ENCODE measurements at places on chromosomes 2 and 18. TPM values are rescaled to one million over a fixed set of nuclear protein-coding genes. Genes with fewer than 3 reads are reported as not detected.

GRCh38 chr2:203578759-203579643, 43.9 kb upstream of the RAPH1 start:
- no peaks in the 10 kb centered on the region for H3K36me3 ChIP-seq
- no peaks in the 10 kb centered on the region for H3K4me1 ChIP-seq
- no peak overlapping the region for H3K4me3 ChIP-seq
- H3K27me3 ChIP-seq: no peaks in the 10 kb centered on the region
- no peak for DNase-seq

GRCh38 chr2:105100046-105100840, 62.4 kb downstream of the MRPS9 start:
- H3K4me1 ChIP-seq: no peaks in the 10 kb centered on the region
- DNase-seq: no peak
- no peaks in the 10 kb centered on the region for H3K36me3 ChIP-seq
- no peak overlapping the region for H3K4me3 ChIP-seq
- H3K27me3 ChIP-seq: no peaks in the 10 kb centered on the region
- H3K27ac ChIP-seq: no peak overlapping the region

DNA sequence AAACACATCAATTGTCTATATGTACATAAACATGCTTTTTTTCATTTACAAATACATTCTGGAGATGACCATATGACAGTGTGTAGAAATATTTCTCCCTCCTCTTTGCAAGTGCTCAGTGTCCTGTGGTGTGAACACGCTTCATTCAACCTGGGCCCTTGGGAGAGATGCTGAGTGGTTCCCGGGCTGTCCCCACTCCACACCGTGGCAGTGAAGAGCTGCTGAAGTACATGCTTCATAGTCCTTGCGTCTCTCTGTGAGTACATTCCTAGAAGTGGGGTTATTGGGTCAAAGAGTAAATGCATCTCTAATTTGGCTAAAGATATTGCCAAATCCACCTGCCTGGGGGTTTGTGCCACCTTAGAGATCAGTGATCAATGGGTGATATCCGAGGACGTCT, 6.5 kb upstream of the GPR35 start:
- H3K4me1 ChIP-seq: peaks cover 5% of the 10 kb centered on the region
- H3K36me3 ChIP-seq: no peaks in the 10 kb centered on the region
- no peak for DNase-seq
- H3K27ac ChIP-seq: no peak overlapping the region
- H3K27me3 ChIP-seq: no peaks in the 10 kb centered on the region

DNA sequence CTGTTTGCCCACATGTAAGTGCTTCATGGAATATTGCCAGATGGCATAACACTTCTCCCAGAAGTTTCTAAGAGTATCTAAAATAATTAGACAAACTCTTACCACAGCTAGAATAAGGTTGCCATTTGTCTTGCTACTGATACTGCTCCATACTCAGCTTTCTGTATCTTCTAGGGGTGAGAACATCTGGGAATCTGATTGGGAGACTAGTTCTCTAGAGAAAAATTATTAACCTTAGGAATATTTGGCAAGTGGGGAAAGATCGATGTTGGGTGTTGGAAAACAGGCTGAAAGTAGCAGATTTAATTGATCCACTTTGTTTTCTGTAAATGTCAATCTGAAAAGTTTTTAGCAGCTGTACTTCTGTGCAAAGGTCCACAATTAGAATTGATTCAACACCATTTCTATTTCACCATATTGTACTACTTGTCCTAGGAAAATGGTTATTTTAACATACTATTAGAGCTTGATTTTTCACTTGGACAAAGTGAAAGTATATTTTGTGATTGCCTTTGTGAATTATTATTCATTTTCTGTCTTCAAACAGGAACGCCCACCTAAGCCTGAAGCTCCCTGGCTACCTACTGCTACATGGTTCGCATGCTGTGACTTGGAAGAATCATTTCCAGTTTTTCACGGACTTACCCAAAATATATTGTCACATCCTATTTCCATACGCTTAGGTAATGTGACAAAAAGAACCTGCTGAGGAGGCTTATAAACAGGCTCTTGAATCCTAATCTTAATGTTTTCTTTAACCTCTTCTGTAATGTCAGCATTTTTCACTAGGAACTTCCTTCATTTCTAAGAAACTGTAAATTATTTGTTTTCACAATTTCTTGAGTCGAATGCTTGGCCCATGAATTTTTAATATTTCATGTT, 147.7 kb downstream of the TRABD2A start:
- H3K27me3 ChIP-seq: no peaks in the 10 kb centered on the region
- no peak overlapping the region for H3K4me3 ChIP-seq
- DNase-seq: no peak
- no peaks in the 10 kb centered on the region for H3K4me1 ChIP-seq

- no peak overlapping the region for H3K27ac ChIP-seq
- H3K27me3 ChIP-seq: no peaks in the 10 kb centered on the region
- no peaks in the 10 kb centered on the region for H3K4me1 ChIP-seq
- H3K4me3 ChIP-seq: no peak overlapping the region
- no peak for DNase-seq
Observed at GRCh38 chr2:190959911-190960788, 53.8 kb downstream of the STAT1 start.

The SGPP2 gene
- 10.7 TPM for total RNA-seq

The SAG gene
- not detected for total RNA-seq

All from Peyer's patch (tissue), 4 donors.